M059J (cell line): ENCODE measurements at places on chromosomes 3 and 15. TPM values are rescaled to one million over a fixed set of nuclear protein-coding genes. Genes with fewer than 3 reads are reported as not detected.

Gene PLSCR5
- not detected in 2 replicates for total RNA-seq

Gene BOC
- total RNA-seq = 5.0 and 12.5 TPM in 2 replicates

Gene IREB2
- total RNA-seq = 10.3 and 16.4 TPM in 2 replicates

Gene SAXO2
- 0.42 TPM in 1 of 2 replicates, not detected in the other for total RNA-seq

Gene VPS8
- total RNA-seq = 31.4 and 35.4 TPM in 2 replicates

Gene FBXW12
- not detected in 2 replicates for total RNA-seq

Gene NTRK3
- total RNA-seq = 0.86 and 1.4 TPM in 2 replicates

Gene SMCO1
- total RNA-seq = 0.05 TPM in 1 of 2 replicates, not detected in the other

Gene TTLL13
- total RNA-seq = 0.42 TPM in 1 of 2 replicates, not detected in the other
